ENCODE measurements at places on chromosomes 12 and 14.

DNA sequence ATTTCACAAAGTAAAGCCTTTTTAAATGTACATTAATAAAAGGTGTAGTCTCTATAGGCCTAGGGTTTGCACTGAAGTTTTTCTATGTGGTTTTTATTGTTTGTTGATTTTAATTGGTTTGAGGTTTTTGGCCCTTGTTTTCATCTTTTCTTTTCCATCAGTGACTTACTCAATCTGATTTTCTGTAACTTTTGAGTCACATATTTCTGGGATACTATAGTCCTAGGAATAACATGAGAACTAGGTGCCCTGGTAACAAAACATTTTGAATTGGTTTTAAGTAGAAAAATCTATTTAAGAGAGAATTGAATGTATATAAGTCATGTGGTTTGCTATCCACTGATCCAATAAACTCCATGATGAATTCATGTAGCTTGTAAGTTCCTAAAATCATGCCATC lies 311.9 kb downstream of the CEP128 start:
- no peak for DNase-seq

DNA sequence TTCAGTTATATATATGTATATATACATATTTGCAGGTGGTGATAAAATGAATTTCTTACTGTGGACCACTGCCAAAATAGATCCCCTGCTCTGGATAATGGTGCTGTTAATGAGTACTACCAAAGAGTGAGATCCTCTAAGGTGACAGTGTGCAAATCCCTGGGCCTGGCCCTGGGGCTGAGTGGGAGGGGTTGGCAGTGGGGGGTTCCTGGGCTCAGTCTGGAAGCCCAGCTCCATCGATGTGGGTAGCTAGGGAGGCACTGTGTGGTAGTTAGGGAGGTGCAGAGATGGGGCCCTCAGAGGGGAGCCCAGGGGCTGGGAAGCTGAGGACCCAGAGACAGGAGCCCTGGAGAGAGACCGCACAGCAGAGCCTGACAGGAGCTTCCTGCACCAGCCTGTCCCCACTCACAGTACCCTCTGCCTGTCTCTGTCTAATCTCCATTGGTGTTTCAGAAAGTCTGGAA lies 9.1 kb downstream of the KRT8 start:
- peak; percentile 93 for DNase-seq

- no peak for DNase-seq
These were observed 403.0 kb downstream of the SYT1 start for GRCh38 chr12:79267580-79267979.

- DNase-seq = no peak
These were observed 29.8 kb upstream of the C14orf180 start for GRCh38 chr14:104549536-104550339.

GRCh38 chr12:113262710-113263109 lies 41.4 kb downstream of the TPCN1 start:
- DNase-seq = no peak

GRCh38 chr12:116060764-116061163 lies 216.7 kb downstream of the MED13L start:
- no peak for DNase-seq

- no peak for DNase-seq
These were observed 16.3 kb downstream of the YAF2 start for GRCh38 chr12:42221726-42222125.

DNA sequence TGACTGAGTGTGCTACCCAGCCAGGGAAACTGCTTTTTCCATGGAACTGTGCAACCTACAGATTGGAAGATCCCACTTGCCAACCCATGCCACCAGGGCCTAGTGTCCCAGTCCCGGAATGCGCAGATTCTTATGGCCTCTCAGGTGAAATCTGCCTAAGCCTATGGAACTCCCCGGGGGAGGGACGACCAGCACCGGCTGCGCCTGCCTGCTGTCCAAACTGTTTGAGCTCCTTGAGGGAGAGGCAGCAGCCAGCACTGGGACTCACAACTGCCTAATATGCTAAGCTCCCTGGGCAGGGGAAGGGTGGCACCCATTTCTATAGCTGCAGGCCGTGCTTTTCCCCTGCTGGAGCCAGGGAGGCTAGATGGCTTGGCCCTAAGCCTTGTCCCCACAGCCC lies 92.5 kb upstream of the GZMB start:
- DNase-seq = no peak

DNA sequence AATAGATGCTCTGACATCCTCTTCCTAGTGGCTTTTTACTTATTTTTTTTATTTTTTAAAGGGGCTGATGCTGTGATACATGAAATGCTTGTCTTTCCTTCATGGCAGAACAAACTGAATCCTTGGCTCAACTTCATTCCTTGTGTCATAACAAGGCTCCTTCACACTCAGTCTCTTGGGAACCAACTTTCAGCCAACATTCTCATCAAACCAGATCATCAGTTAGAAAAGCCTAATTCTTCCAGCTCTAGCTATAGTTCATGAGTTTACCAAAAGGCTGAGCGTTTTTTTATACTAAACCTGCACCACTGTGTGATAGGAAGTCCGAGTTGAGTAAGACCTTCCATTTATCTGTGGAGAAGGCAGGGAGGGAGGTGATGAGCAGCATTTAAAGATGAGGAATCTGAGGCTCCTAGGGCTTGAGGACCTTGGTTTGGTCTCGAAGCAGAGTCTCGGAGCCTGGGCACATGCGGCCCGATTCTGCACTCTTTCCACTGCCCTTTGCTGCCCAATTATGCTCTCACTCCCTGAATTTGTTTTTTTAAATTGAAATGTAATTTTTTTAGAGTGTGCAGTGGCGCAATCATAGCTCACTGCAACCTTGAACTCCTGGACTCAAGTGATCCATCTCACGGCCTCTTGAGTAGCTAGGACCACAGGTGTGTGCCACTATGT lies 8.2 kb downstream of the GPRC5D start:
- no peak for DNase-seq

DNA sequence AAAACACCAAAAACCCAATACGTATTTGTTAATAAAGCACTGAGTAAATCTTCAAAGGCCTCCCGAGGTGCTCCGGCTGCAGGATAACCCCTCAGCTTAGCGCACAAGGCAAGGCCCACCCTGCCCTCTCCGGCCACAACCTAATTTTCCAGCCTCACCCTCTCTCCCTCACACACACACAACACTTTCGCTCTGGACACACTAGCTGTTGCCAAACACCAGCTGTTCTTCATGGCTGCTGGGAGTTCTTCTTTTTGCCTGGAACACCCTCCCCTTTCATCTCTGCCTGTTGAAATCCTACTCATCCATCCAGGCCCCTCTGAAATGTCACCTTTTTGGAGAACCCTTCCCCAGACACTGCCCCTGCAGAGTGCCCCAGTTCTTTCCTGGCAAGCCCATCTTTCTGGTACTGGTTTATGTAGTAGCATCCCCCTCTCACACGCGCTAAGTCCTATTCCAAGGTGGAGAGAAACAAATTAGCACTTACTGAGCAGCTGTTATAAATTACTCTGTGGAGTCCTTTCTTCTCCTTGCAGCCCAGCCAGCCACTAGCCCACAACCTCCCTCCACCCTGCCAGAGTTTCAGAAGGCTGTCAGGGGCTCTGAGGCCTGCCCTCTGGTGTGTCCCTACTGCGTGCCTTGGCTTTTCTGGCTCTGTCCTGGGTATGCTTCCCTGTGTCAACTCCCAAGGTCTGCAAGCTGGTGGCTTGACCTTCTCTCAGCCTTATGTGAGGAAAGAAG lies 805 bp upstream of the CRACR2A start:
- peak; percentile 77 for DNase-seq

- peak; percentile 42 for DNase-seq
These were observed 144.3 kb downstream of the MED13L start for GRCh38 chr12:116133149-116133548.

All from NCI-H69 (cell line).